Epithelial cell of proximal tubule (primary cell): ENCODE measurements at places on chromosomes 7 and 10.

GRCh38 chr10:126373147-126373546, 15.1 kb downstream of the ADAM12 start:
- DNase-seq = no peak

- no peak for DNase-seq
Observed at GRCh38 chr10:77027576-77027975, 610.0 kb downstream of the KCNMA1 start.

DNA sequence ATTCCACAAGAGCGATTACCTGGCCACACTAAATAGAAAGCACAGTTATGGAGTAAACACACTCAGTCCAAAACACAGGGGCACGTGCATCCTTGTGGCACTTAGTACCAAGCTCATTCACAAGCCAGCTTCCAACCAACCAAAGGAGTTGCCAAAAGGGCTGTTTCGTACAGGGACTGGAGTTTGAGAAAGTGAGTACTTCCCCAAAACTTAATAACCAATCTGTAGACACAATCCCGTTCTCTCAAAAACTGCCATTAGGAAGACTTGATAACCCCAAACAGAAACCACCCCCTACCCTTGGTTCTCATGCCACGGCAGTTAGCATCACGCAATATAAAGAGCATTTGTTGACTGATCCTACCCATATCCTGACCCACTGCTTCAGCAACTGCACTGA, 166.2 kb upstream of the ASAH2 start:
- no peak for DNase-seq

GRCh38 chr7:139758388-139758787, 19.4 kb downstream of the HIPK2 start:
- DNase-seq = no peak
